HT1080 (cell line): ENCODE measurements at places on chromosomes 3 and 15.

DNA sequence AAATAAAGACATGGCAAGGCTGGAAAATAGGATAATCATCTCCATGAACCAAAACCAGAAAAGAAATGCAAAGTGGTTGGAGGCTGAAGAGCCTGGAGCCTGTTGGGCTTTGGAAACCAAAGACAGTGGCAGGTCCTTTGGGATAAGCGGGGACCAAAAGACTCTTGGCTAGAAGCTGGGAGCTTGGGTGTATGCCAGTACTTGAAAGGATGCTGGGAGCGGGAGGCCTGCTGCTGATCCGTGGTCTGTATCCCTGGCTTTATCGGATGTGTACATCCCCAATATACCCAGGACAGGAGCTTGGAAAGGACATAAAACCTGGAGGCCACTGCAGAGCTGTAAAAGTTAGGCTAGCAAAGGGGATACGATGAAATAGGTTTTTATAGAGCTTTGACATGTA is 1.3 kb upstream of the CHRNB4 start:
- DNase-seq, result no peak

- peak; percentile 72 for DNase-seq
Observed at GRCh38 chr3:107598926-107599771, 76.4 kb downstream of the BBX start.

DNA sequence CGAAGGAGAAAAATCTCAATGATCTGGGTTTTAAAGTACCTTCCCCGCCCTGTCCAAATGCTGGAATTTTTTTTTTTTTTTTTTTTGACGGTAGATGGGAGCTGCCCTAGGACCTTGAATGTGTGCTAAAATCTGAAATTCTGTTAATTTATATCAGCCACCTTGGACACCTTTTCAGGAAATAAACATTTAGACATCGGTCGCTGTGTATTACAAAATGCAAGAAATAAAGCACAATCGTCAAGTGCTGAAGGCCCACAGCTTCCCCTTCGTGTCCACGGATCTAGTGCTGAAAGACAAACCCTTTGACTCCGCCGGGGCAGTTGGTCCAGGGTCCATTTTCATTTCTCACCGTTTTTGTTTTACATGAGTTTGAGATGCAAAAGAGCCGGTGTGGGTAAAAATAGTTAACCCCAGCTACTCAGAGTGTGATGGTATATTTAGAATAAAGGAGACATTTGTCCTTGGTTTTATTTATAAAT is 90.2 kb upstream of the CHD2 start:
- DNase-seq, result no peak

GRCh38 chr3:25306705-25307104 is 121.4 kb upstream of the RARB start:
- DNase-seq, result no peak

DNA sequence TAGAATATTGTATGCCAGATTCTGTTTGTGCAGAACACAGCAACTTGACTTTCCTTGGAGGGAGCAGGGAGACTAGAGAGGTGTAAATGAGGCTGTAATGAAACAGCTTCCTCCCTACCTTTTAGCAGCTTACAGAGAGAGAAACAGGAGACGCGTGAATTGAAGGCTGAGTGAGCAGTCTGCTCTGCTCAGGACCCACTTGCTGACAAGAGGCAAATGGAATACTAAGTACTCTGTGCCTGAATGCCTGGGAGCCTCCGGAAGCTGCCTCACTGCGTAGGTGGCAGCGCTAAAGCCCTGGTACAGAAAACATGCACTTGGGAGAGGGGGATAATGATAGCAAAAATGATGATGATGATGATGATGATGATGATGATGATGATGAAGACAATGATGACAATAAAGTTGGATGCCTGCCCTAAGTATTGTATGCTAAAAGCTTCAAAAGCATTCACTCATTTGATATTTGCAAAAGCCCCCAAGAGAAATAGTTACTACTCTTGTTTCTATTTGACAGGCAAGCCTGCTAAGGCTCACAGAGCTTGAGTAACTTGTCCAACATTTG is 548.9 kb downstream of the NTRK3 start:
- DNase-seq, result no peak
